ENCODE measurements at places on chromosomes 6 and 20. TPM values are rescaled to one million over a fixed set of nuclear protein-coding genes. Genes with fewer than 3 reads are reported as not detected.

- DNase-seq = no peak
Measured at GRCh38 chr20:46347841-46348803, 39.8 kb upstream of the CDH22 start.

DNA sequence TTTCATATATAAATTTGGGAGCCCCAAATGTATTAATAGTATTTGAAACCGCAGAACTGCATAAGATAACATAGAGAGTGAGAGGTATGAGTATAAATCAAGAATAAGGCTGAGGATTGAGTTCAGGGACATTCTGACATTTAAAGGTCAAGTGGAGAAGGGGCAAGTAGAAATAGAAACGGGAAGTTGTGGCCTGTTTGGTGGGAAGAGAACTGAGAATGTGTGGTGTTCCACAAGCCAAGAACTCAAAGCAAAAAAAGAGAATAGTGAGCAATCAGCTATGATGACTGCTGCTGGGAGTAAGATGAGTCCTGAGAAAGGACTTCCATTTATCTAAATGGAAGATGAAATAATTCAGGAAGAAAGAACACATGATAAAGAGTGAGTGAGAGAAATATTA is 418.4 kb downstream of the CD109 start:
- no peak for DNase-seq

GRCh38 chr6:25089442-25089841 is 153.7 kb upstream of the RIPOR2 start:
- no peak for DNase-seq

- DNase-seq = no peak
Measured at GRCh38 chr6:71544906-71545305, 256.3 kb downstream of the OGFRL1 start.

DNA sequence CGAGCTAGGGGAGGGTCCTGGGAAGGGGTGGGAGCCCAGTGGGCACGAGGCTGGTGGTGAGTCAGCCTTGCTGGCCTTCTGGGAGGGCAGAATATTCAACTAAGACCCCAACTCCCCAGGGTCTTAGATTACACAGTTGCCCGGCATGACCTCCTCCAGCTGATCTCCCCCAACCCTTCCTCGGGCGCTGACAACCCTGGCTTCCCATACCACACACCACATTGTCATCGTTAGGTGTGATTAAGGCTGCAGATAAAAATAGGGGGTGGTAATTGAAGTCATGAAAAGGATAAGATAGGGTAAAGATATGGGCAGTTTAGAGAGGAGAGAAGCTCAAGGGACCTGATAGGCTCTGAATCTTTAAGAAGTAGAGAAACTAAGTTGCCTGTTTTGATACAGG is 10.5 kb downstream of the CDC40 start:
- DNase-seq = no peak

DNA sequence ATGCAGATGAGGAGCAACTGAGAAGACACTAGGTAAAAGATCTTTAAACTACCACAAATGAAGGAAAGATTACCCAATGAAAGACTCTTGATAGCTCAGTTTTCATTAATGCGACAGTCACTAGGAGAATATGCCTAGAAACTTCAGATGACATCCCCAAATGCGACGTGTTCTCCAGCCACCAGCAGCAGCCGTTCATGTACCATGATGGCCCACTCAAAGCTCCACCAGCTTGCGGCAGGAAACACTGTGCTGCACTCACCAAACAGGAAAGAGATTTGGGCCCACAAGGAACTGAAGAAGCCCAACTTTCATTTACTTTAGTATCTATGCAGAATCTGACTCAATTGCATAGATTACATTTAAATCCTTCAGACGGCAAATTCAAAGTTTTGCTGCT is 7.5 kb downstream of the DIDO1 start:
- no peak for DNase-seq

GRCh38 chr6:22954749-22955385 is 385.5 kb downstream of the HDGFL1 start:
- DNase-seq = peak; percentile 48

GRCh38 chr6:143940011-143940597 is 68.0 kb downstream of the PLAGL1 start:
- peak; percentile 51 for DNase-seq

- peak; percentile 91 for DNase-seq
Measured at GRCh38 chr6:38509713-38510112, 130.0 kb downstream of the BTBD9 start.

DNA sequence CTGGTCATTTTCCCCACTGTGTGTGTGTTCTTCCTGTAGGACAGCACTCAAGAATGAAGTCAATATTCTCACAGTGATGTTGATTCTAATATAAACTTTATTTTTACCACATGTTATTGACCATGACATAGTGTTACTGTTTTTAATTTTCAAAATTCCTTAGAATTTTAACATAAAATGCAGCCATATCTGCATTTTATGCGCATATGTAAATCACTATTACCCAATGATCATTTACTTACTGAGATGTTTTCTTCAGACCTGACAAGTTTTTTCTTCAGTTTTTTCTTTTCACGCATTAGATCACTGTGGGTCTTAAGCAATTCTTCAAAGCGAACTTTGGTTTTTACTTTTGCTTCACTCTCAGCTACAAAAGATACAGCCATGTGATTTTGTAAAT is 7.2 kb downstream of the AHI1 start:
- no peak for DNase-seq

DNA sequence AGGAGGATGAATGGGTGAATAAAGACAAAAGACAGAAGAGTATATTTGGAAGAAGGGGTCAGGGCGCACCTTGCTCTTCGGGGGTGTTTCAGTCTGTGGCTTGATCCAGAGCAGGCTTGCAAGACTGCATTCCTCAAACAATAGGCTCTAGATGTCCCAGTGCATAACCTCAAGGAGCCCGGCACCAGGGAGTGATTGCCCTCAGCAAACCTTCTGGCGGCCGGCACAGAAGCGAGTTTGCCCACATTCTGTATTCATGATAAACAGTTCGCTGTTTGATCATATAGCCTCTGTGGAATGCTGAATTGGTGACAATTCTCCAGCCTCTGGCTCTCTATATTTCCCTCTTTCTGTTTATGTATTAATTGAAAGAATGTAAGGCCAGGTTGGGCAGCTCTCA is 29.7 kb upstream of the HLA-DRB5 start:
- DNase-seq = no peak

DNA sequence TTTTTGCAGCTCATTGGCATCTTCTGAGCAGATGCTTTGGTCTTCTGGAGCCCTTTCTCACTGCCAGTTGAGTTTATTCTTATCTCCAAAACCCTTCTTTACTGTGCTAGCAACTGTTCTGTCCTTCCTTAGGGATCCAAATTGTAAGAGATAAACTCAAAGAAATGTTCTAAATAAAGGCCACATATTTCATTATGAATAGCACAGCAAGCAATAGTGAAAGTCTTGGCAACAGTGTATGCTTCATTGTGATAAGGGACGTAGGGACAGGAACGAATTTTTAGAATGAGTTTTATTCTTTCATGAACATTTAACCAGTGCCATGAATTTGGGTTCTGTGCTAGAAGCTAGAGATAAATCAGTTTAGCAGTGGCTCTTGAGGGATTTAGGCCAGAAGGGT is 61.1 kb downstream of the LRRC1 start:
- DNase-seq = no peak

DNA sequence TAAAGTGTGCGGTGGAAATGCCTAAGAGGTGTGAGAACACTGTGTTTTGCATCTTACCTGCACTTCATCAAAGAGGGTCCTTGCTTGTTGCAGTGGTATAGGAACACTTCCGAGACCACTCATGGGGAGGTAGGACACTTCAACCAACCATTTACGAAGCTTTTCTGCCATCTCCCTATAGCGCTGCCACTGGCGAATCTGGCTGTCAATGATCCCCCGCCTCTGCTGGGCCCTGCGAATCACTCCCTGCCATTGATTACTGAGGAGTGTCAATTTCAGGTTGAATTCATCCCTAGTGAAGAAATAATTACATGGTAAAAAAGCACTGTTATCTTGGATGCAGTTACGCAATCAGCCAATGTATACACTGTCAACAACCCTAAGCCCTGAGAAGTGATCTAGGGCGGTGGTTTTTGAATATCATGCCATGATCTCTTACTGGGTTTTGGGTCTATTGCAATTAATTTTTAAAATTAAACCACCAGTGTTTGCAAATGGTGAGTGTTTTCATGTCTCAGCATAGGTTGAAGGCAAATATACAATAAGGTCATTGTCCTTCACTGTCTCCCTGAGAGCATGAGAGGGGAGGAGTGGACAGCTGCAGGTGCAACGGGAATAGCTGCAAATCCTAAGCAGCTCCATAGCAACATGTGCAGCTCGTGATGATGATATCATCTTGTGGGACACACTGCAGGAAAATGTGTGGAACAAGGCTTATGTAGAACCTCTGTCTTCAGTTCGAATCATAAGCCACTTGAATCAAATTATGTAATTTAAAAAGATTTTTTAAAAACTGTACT is 400.6 kb downstream of the ESR1 start:
- DNase-seq = no peak

DNA sequence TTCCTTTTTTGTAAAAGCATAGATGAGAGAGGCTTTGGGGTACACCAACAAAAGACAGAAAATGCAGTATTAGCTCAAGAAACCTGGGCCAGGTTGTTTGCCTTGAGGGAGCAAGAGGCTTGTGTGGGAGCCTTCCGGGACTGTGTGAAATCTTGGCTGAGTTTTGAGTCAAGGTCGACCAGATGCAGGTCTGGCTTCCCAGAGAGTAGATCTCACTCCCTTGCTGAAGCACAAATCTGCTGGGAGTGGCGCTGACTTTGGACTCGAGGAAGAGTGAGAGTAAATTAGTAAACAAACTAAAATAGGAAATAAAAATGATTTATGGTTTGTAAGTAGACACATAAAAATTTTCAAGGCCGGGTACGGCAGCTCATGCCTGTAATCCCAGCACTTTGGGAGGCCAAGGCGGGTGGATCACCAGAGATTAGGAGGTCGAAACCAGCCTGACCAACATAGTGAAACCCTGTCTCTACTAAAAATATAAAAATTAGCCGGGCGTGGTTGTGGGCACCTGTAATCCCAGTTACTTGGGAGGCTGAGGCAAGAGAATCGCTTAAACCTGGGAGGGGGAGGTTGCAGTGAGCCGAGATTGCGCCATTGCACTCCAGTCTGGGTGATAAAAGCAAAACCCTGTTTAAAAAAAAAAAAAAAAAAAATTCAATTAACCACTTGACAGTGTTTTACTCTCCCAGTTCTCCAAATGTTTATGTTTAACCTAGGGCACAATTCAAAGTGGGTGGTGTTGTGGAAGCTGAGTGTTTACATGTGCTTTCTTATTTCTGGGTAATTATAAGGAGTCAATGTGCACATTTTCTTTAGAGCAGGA is 27.7 kb upstream of the EDN1 start:
- DNase-seq = no peak

DNA sequence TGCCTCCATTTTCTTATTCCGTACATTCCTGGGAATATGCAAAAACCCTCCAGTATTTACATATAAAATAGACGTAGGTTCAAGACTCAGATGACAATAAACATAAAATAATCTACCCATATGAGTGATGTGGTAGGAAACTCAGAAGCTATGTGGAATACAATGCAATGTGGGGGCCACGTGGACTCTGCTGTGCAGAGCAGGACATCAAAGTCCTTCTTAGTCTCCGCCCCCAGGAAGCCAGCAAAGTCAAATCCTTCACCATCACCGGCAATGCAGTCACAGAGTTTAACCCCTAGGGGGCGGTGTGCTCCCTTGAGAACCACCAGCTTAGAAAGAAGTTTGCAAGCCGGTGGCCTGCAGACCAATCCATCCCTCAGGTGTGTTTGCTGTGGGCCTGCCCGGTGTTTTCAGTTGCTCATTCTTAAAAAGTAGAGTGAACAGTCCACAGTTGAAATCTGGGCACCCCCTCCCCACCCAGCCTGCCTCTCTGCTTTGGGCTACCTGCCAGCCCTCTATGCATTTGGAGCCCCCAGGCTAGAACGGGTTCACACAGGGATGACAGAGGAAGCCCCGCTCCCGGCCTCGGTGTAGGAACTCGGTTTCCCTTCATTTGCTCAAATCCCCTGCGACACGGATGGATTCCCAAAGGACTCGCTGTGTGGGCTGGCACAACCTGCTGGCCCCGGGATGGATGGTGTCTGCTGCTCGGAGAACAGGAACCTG is 59.9 kb downstream of the SULF2 start:
- DNase-seq = peak; percentile 84

The FLRT3 gene
- total RNA-seq = 5.2 TPM

The CNR1 gene
- total RNA-seq = 3.3 TPM

The TPX2 gene
- 7.2 TPM for total RNA-seq

The RTF2 gene
- 95.0 TPM for total RNA-seq

The GABRR1 gene
- not detected for total RNA-seq

The APOBEC2 gene
- not detected for total RNA-seq
